ENCODE measurements at places on chromosomes 11 and 22.

GRCh38 chr11:35623621-35624168 lies 5.4 kb downstream of the FJX1 start:
- no peak for DNase-seq

- no peak for DNase-seq
Observed at GRCh38 chr11:12066799-12067508, 43.4 kb upstream of the MICAL2 start.

DNA sequence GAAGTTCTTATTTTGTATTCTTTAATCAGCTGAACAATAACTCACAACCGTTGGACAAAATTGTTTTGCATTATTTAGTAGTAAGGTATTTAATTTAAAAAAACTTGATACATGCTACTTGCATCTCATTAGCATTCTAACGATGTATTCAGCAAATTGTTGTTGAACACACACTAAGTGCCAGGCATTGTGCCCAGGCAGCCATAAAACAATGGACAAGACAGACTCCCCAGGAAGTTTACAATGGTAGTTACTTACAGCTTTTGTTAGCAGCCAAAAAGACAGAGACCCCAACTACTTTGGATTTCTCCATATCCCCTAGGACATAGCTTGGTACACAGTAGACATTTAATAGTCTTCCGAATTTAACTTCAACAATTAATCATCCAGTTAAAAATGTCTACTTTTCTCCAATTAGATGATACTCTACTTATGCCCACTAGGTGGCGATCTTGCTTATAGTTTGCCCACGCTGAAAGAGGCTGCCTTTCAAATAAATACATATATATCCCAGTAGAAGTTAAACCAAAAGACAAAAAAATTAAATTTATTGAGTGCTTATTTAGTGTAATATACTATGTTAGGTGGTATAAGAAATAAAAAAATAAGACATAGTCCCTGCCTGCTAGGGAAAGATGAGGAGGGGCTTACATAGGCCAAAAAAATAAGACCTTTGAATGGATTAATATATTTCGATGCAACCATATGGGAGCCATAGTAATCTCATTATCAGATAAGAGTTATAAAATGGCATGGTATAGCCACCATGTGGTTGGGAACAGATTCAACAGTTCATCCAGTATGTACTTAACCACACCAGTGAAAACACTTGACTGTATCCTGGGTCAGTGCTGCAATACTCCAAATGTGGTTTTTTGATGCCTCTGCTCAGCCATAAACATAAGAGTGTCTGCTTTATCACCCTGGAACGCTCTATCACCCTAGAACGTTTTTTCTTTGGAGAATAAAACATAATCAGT lies 2.0 kb upstream of the FJX1 start:
- no peak for DNase-seq

DNA sequence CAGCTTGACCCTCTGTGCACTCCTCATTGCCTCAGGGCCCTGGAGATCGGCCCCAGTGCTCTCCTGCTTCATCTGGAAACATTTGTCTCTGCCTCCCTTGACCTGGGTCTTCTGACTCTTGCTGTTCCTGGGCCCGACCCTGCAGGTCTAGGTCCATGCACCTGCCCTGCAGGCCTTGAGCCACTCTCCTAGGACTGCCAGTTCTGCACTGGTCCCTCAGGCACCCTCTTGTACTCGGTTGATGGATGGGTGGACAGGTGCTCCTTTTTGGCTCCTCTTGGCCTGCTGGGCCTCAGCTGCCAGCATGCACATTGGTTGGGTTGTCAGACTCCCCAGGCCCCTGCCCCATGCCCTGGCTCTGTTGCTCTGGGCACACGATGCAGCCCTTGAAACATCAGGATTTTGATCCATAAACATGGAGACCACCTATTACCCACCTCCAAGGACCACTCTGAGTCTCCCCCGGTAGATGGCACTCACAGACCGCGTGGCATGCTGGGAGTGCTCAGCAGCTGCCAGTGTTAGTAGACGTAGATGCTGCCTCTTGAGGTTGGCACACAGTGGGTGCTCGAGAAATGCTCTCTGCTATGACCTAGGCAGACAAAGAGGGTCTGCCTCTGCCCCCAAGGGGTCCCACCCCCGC lies 20.2 kb upstream of the ACR start:
- no peak for DNase-seq

DNA sequence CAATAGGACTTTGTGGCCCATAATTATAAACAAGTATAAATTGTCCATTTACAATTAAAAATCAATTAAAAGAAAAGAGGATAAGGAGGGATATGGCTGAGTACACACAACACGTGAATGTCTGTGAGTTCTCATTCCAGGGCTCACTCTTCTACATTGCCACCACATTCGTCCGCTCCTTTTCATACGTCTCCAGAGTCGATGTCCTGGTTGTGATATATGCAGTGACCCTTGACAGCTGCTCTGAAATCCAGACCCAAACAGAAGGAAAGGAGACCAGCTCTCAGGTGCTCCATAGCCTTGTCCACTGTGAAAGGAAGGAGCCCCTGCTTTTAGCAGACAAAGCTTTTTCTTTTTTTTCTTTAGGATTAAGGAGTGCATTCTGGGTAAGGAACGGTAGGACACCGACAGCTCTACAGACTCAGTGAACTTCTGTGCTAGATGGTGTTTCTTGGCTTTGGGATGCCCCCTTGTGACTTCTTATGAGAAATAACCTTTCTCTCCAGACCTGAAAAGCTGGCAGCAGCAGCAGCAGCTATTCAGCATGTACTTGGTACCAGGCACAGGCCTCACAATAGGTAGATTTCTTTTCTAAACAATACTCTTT lies 19.7 kb upstream of the DNAJB13 start:
- no peak for DNase-seq
